ENCODE measurements at places on chromosomes 6 and 20. TPM values are rescaled to one million over a fixed set of nuclear protein-coding genes. Genes with fewer than 3 reads are reported as not detected.

MPIG6B gene
- not detected for total RNA-seq

KIAA0408 gene
- total RNA-seq: not detected

GRCh38 chr6:17015551-17016381 lies 86.1 kb upstream of the STMND1 start:
- DNase-seq: peak; percentile 45

SIRPB2 gene
- total RNA-seq: 0.13 TPM

DNA sequence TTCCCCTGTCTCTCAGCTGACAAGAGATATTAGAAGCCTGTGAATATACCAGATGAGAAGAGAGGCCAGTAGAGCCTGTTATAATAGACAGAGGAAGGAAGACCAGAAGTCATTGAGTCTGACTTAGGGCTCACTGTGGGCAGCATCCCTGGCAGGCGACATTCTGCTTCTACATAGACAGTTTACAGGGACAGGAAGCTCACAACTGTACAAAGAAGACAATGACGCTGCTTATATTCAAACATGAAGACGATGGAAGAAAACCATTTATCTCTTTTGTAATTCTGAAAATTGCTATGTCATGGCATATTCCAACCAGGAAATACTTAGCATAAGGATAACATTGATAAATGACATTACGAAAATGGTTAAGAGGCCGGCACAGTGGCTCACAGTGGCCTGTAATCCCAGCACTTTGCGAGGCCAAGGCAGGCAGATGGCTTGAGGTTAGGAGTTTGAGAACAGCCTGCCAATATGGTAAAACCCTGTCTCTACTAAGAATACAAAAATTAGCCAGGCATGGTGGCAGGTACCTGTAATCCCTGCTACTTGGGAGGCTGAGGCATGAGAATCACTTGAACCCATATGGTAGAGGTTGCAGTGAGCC lies 170.9 kb downstream of the UBE3D start:
- DNase-seq: no peak

CST9L gene
- total RNA-seq: not detected

PCK1 gene
- not detected for total RNA-seq

DNA sequence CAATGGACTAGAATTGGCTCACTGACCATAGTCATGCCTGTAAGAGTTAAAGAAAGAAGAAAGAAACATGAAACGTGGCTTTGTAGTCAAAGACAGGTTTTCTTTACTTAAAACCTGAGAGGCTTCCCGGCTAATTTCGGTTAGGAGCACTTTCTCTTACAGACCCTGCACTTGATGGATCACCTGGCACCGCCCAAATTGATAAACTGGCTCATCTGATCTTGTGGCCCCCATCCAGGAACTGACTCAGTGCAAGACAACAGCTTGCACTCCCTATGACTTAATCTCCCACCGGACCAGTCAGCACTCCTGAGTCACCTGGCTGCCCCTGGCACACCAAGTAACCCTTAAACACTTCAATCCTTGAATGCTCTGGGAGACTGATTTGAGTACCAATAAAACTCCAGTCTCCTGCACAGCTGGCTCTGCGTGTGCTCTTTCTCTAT lies 12.3 kb downstream of the TMEM14B start:
- DNase-seq: peak; percentile 75

DNA sequence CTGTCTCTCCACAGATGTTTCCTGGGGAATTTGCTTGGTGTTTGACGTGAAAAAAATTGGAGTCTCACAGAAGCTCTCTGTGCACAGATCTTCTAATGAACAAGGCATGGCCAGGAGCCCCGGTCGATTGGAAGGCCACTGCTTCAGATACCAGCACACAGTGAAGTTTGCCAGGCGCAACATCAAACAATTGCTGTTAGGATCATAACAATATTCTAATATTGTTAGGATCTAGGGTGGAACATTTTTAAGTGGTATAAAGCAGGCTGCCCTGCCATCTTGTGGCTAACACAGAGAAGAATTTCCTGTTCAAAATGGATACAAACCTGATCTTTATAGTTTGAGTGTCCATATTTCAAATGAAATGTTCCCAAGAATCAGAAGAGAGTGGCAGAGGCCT lies 64.1 kb downstream of the C6orf118 start:
- peak; percentile 42 for DNase-seq

- no peak for DNase-seq
Measured at GRCh38 chr6:82957868-82958245, 107.8 kb downstream of the UBE3D start.

ZBTB22 gene
- total RNA-seq: 17.2 TPM

PRL gene
- not detected for total RNA-seq

DNA sequence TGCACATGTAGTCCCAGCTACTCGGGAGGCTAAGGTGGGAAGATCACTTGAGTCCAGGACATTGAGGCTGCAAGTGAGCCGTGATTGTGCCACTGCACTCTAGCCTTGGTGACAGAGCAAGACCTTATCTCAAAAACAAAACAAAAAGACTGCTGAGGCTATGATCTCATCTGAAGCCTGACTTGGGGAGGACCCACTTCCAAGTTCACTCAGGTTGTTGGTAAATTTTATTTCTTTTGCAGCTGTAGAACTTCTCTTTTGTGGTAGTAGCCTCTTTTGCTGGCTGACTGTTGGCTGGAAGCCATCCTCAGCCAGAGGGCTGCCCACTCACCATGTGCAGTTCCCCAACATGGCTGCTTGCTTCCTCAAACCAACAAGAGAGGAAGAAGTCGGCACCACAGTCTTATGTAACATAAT lies 36.8 kb upstream of the ME1 start:
- DNase-seq: no peak

- DNase-seq: no peak
Measured at GRCh38 chr6:2594868-2595267, 155.9 kb downstream of the MYLK4 start.

- DNase-seq: no peak
Measured at GRCh38 chr20:41701588-41702348, 83.6 kb upstream of the CHD6 start.

DNA sequence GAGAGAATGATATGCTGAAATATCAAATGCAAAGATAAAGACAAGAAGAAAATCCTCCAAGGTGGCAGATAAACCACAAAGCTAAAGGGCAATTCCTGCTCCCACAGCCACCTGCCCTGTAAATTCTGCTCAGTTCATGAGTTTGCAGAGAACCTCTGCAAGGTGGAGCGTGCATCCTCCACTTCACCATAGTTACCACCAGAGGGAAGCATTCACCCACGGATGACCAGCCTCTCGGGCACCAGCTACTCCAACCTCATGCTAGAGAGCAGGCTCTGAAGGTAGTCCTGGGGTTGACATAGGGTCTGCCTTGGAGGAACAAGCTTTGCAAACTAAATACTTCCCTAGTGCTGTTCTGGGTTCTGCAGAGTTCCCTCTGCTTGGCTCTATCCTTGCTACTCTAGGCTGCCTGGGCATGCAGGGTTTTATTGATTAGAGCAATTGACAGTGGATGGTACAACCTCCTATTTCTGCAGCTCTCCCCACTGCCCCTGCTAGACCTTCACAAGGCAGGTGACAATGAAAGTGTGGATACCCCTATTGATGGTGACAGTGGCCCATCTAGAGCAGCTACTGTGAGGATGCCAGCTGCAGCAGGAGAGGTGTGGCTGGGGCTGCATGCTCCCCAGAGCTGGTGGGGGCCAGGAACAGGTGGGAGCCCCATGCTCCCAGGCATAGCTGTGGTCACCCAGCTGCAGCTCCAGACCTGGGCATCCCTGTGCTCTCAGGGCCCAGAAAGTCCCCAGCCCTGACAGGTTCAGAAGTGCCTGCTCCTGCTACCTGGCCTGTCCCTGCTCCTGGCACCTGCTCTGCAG lies 51.1 kb downstream of the GGTLC1 start:
- peak; percentile 37 for DNase-seq

BNIP5 gene
- total RNA-seq: not detected

DNA sequence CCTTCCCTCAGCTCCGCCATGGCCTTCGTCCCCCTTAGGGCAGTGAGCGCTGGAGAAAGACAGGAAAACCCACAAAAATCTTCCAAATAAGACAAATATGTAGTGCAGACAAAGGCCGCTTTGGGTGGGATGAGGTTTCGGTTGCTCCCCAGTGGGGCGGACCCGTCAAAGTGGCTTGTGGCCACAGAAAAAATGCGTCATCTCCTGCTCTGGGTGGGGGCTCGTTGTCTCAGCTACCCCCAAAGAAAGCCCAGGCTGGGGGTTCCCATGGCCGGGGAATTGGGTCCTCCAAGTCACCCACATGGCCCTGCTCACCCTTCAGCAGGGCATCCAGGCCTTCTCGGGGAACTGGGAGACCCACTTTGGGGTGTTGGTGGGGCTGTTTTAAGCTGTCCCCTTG lies 21.9 kb upstream of the SCUBE3 start:
- no peak for DNase-seq

RIPOR3 gene
- total RNA-seq: 0.13 TPM

DNA sequence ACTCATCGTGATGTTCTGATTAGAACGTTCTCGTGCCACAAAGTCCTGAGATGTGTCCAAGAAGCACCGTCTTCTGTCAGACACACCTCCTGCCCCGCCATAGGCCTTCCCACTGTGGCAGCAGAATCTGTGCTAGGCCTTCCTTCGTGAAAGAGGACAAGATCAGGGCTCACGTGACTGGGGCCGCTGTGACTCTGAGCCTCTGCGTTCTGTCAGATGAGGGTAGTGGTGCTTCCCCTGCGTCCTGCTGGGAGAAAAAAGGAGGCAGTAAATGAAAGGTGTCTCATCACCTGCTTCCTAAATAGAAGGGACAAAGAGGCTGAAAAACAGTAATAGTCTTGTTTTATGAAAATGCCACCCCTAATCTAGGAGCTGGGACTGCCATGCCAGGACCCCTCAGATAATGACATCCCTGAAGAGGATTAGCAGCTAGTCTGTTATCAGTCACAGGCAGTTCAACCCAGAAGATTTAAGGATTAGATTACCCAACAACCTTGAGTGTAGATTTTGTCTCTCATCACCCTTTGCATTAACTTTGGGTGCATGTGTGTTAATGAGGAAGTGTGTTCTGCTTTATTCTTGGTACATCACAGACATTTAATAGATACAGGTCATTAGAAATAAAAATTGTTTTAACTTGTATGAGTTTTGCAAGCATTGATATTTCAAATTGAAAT lies 4.1 kb downstream of the DNAJC5 start:
- no peak for DNase-seq

DNA sequence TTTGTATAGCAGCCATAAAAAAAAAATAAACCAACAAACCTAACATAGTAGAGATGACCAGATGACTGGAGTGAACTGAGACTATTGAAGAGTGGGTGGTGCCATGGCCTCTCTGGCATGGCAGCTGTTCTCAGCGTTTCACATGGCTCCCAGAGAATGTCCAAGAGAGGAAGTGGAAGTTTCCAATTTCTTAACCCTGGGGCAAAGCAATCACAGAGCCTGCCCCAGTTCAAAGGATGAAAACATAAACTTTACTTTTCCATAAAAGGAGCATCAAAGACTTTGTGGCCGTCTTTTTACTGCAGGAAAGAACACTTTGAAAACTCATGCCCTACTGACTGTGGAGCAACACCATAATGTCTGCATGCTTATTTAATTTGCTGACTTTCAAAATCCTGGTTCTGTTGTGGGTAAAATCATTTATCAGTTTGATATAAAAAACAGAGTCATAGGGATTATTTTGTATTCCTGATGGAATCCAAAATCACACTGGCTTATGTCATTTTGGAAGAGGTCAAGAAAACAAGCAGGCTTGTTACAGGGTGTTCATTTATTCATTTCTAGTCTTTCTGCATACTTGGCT lies 165.4 kb downstream of the SLC35B3 start:
- no peak for DNase-seq
